ENCODE measurements at places on chromosomes 5 and 9.

DNA sequence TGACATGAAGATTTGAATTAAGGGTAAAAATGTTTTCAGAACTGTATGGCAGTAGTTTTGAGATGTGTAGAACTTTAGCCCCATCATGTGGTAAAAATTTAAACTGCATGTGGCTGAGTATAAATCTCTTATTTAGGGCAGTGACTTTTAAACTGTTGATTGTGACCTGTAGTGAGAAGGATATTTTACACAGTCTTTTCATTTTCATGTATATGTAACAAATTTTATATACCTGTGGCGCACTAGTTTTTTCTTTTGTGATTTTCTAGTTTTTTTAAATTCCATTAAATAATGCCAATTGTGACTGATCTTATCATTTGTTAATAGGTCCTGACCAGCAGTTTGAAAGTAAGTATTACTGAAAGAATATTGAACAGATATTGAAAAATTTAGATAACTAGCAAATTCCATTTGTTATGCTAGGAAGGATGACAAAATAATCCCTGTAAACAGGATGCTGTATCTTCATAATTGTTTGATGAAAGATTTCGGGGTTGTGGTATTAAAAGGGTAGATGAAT, 47.2 kb downstream of the GPBP1 start:
- DNase-seq: peak; percentile 55
- H3K27ac ChIP-seq: no peak overlapping the region

- no peak overlapping the region for H3K27ac ChIP-seq
- H3K36me3 ChIP-seq: no peaks in the 10 kb centered on the region
- DNase-seq: no peak
- H3K4me1 ChIP-seq: no peaks in the 10 kb centered on the region
- H3K27me3 ChIP-seq: no peaks in the 10 kb centered on the region
Observed at GRCh38 chr5:56244627-56245026, 11.5 kb upstream of the ANKRD55 start.

GRCh38 chr9:112006361-112007020, 109.9 kb downstream of the UGCG start:
- H3K27me3 ChIP-seq: no peaks in the 10 kb centered on the region
- peaks cover 23% of the 10 kb centered on the region for H3K4me1 ChIP-seq
- no peak overlapping the region for H3K27ac ChIP-seq
- H3K36me3 ChIP-seq: no peaks in the 10 kb centered on the region

- H3K27me3 ChIP-seq: no peaks in the 10 kb centered on the region
- peaks cover 56% of the 10 kb centered on the region for H3K4me1 ChIP-seq
- H3K4me3 ChIP-seq: no peak overlapping the region
- H3K27ac ChIP-seq: no peak overlapping the region
- no peaks in the 10 kb centered on the region for H3K36me3 ChIP-seq
Observed at GRCh38 chr5:73117088-73117740, 3.2 kb upstream of the TMEM171 start.

DNA sequence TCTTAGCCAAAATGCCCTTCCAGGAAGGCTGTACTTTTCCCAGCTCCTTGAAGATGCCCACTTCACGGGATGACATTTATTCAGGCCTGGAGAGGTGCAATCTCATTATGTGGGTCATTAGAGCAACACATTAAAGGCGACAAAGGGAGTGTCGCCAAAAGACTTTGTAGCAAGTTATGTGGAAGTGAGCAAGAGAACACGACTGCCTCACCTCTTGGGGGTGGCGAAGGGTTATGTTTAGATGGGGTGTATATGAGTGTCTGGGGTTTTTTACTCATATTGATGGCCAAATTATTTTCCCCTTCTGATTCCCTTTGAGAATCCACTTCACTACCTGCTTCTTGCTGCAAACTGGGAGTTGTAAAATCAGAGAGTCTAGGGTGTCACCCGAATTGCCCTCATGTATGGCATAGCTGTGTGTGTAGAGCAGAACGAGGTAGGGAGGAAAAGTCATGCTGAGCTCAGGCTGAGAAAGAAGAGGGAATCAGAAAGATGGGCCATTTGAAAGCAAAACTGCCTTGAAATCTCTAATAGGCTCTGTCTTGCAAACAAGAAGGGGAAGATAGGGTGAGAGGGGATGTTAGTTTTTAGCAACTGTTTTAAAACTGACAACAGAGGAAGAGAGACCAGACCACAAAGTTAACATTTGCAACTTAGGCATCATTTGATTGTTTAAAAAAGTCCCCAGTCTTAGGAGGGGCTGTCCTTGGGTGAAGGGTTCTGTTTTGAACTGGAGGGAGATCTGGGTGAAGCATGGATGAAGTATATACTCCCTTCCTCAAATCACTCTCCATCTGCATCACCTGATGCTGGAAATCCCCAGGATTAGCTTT, 97.1 kb upstream of the IL12B start:
- H3K27me3 ChIP-seq: no peaks in the 10 kb centered on the region
- H3K4me3 ChIP-seq: no peak overlapping the region
- peaks cover 8% of the 10 kb centered on the region for H3K4me1 ChIP-seq
- no peak overlapping the region for H3K27ac ChIP-seq

- no peaks in the 10 kb centered on the region for H3K27me3 ChIP-seq
- peaks cover 81% of the 10 kb centered on the region for H3K4me1 ChIP-seq
- no peak overlapping the region for H3K4me3 ChIP-seq
- H3K27ac ChIP-seq: peak overlapping the region; percentile 99
- H3K36me3 ChIP-seq: peaks cover 24% of the 10 kb centered on the region
- no peak for DNase-seq
Observed at GRCh38 chr5:372556-372995, 51.1 kb downstream of the AHRR start.

DNA sequence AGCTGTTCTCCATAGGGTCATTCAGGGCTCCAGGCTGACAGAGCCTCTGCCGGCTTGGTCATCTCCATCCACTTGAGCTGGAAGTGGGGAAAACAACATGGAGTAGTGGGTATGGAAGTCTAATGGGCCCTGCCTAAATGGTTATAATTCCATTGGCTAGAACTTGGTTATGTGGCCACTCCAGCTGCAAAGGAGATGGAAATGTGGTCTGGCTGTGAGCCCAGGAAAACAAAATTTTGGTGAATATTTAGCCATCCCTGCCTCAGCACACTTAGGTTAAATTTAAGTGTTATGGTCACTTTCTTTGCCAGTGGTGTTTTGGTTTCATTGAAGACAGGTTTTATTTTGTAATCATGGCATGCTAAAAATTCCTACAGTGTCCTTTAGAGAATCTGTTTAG, 112.3 kb downstream of the SMARCA2 start:
- H3K36me3 ChIP-seq: no peaks in the 10 kb centered on the region
- no peaks in the 10 kb centered on the region for H3K27me3 ChIP-seq
- H3K4me3 ChIP-seq: no peak overlapping the region
- DNase-seq: no peak
- no peak overlapping the region for H3K27ac ChIP-seq

GRCh38 chr5:73027361-73027760, 71.5 kb downstream of the FCHO2 start:
- H3K27me3 ChIP-seq: no peaks in the 10 kb centered on the region
- no peak for DNase-seq
- no peak overlapping the region for H3K4me3 ChIP-seq

DNA sequence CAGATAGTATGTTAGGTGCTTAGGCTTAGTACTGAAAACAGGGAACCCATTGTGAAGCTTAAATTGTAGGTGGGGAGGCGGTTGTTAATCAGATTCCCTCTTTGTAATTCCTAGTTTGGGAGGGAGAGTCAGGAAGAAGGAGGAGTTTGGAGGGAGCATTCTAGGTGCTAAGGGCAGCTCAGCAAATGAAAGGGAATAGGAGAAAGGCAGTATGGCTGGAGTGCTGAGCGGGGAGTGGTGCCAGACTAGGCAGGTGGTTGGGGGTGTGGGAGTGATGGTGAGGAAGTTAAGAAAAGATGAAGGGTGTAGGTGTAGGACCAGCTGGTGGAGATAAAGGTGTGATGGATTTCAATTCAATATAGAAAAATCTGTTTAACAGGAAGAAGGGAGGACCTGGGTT, 11.1 kb upstream of the GARNL3 start:
- no peaks in the 10 kb centered on the region for H3K27me3 ChIP-seq
- no peak for DNase-seq
- no peak overlapping the region for H3K27ac ChIP-seq

DNA sequence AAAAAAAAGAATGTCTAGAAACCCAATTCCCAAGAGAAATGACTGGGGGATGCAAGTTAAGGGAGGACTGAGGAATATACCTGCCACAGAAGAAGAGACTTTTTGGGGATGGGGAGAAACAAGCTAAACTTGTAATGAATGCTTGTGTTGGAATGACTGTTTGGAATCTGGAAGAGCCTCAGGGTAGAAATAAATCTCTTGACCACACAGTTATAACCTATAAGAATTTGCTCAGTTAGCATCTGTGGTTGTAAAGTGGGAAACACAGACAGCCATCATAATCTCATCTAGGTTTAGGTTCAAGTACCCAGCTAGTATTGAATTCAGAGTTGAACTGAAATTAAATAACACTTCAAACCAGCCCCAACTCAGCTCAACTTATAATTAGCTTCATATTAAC, 678.3 kb upstream of the CHD1 start:
- no peaks in the 10 kb centered on the region for H3K27me3 ChIP-seq
- H3K4me1 ChIP-seq: no peaks in the 10 kb centered on the region
- no peak overlapping the region for H3K27ac ChIP-seq
- no peak for DNase-seq
- H3K4me3 ChIP-seq: no peak overlapping the region
- H3K36me3 ChIP-seq: no peaks in the 10 kb centered on the region

DNA sequence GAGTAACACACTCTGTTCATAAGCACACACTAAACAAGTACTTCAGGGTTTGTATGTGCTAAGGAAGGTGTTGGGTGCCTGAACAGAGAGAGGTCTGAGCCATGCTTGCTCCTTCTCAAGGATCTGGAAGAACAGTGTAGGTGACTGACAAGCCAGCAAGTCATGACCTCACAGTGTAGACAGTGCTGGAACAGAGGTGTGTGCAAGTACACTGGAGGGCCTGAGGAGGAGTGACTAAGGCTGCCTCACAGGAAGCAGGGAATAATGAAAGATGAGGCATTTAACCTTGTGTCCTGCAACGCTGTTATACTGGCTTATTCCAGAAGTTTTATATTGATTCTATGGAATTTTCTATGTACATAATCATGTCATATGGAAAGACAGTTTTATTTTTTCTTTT, 83.9 kb downstream of the TMEM174 start:
- H3K36me3 ChIP-seq: no peaks in the 10 kb centered on the region
- H3K27ac ChIP-seq: no peak overlapping the region
- no peak overlapping the region for H3K4me3 ChIP-seq

DNA sequence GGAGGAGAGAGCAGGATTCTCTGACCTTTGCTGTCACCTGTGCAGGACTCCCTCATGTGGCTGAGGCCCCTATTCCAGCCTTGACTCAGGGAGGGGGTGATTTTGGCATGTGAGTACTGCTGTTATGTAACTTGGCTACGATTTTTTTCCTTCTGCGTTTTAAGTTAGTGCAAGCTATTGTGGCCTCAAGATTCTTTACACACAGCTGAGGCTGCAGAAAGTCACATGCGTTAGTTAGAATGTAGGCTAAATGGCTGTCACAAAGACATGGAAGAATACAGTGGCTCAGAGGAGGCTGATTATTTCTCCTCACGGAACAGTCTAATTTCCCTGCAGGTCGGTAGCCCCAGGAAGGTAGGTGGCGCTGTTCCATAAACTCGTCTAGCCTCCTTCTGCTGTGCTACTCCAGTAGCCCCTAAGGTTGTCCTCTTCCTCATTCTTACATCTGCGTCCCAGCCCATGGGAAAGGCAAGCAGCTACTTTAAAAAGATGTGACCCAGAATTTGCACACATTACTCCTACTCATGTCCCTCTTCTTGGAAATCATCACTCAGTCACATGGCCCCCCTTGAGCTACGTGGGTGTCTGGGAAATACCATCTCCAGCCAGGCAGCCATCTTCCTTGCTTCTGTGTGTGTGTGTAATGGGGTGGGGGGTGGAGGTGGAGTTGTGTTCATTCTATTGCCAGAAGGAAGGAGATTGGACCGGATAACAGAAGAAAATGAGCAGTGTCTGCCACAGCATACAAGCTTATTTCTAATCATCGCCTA, 486.6 kb downstream of the CCDC171 start:
- peak; percentile 11 for DNase-seq
- H3K36me3 ChIP-seq: no peaks in the 10 kb centered on the region
- H3K27ac ChIP-seq: 0 out of 2 replicates have a peak overlapping the region, but pooled peaks have one; percentile 18
- no peak overlapping the region for H3K4me3 ChIP-seq

- no peaks in the 10 kb centered on the region for H3K27me3 ChIP-seq
- no peak overlapping the region for H3K27ac ChIP-seq
- no peak for DNase-seq
- H3K4me3 ChIP-seq: no peak overlapping the region
- H3K36me3 ChIP-seq: no peaks in the 10 kb centered on the region
Observed at GRCh38 chr9:38205279-38205678, 136.3 kb upstream of the SHB start.

- no peak overlapping the region for H3K4me3 ChIP-seq
- no peaks in the 10 kb centered on the region for H3K36me3 ChIP-seq
- H3K27me3 ChIP-seq: no peaks in the 10 kb centered on the region
Observed at GRCh38 chr5:67100301-67100700, 96.3 kb downstream of the CD180 start.

DNA sequence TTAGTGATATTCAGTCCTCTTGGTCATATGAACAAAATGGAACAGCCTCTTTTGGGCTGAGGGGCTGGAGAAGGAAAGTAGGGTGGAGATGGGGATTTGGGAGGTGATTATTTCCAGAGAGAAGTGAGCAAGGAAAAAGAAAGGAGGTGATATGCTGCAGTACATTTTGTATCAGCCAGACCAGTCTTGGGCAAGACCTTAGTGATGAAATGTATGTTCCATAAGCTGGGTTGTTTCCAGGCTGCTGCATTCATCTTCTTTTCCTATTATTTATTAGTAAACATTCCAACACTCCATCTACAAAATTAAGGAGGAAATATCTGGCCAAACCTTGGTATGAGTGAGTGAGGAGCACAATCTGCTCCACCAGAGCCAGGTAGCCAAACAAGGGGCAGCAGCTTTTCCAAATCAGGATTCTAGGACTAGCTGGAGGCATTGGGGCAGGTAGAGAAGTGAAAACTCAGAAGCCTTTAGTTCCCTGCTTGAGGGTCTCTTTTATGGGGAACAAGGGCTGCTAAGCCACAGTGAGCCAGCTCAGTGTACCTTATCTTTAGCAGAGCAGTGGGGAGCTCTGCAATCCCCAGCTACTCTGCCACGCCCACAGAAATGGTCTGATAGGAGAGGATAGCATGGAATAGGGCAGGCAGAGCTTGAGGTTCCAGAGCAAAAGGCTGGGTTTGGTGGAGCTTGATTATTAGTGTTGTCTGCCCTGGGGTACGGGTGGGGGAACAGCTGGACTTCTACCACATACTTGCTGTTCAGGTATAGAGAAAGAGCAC, 19.5 kb downstream of the RAD1 start:
- H3K36me3 ChIP-seq: no peaks in the 10 kb centered on the region
- no peak for DNase-seq
- H3K4me1 ChIP-seq: no peaks in the 10 kb centered on the region
- no peak overlapping the region for H3K4me3 ChIP-seq
- H3K27me3 ChIP-seq: peaks cover 11% of the 10 kb centered on the region
